ENCODE measurements at places on chromosomes 2 and 18.

DNA sequence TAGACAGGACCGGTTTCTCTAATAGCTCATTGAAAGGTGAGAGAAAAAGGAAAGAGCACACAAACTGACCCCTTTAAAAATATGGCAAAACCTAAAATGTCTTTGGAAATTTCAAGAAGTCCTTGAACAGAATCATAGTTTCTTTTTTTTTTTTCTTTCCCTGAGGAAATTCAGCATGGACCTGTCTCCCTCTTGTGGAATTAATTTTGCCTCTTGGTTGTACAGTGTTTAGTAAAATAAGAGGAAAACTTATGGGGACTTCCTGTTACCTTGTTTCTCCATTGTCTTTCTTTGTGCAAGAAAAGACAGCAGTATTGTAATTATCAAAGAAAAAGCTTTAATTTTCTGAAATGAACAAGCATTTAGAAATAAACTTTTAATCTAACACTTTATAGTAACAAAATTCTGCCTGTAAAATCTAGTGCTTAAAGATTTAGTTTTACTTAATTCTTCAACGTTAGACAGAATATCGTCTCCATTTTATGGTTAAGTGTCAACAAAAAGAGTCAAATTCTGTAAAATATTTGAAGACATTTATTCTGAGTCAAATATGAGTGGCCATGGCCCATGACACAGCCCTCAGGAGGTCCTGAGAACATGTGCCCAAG is 176.3 kb upstream of the NABP1 start:
- DNase-seq = no peak

DNA sequence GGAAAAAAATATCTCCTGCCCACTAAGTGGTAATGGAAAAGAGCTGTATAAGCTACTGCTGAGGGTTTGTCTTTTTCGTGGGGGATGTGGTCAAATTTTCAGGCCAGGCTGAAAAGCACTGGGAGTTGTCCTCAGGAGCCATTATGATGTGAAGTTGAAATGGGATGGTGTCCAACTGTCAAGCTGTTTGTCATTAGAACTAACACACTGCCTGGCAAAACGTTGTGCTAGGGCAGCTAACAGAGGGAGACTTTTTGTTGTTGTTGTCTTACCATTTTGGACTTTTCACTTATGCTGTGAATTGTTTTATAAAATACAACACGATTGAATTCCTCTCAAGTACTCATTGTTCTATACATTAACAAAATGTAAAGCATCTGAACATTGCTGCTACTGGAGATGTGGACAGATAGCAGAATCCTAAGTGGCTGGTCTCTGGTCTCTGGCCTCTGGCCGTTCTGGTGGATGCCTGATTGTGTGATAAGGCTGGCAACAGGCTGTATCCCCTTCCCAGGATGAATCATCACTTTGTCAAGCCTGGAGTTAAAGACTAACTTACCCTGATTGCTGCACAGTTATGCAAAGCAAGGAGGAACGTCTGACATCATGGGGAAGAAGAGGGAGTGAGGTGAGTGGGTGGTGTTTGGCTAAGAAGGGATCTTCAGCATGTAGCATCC is 2.3 kb downstream of the MYO1B start:
- no peak for DNase-seq

DNA sequence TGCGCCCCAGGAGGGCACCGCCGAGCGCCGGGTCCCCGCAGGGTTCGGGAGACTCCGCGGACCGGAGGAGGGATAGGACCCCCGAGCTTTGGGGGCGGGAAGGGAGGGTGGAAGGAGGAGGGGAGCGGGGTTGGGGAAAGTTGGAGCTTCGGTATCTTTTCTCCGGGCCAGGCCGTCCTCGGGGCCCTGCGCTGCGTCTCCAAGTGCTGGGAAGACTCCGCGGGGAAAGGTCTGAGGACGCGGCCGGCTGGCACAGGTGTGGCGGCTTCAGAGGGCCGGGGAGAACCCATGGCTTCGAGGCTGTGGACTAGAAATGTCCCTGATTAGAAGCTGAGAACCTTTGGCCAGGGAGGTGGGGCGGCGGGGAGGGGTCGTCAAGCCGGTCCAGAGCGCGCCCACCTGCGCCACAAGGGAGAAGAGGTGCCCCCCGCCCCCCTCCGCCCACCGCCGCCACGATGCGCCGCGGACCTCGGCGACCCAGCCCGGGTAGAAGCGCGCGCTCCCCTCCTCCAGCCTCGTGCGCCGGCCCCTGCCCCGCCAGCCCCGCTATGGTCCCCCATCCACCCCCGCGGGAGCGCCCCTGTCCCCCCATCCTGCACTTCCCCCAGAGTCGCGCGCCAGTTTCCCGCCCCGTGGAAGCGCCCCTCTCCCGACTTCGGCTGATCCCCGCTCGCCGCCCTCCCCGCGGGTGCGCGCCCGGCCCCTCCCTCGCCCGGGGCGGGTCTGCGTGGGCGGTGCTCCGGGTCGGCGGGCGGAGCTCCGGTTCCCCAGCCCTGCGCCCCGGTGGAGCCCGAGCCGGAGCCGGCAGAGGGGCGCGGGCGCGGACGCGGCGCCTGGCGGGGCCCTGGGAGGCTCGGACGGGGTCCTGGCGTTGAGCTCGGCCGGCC is at the start of gene SNTG2:
SNTG2 (plus strand) TSS at position 770 of the 887 bp plus-strand sequence. CDS start 148 bp downstream, outside the sequence.
- DNase-seq = peak; percentile 67

DNA sequence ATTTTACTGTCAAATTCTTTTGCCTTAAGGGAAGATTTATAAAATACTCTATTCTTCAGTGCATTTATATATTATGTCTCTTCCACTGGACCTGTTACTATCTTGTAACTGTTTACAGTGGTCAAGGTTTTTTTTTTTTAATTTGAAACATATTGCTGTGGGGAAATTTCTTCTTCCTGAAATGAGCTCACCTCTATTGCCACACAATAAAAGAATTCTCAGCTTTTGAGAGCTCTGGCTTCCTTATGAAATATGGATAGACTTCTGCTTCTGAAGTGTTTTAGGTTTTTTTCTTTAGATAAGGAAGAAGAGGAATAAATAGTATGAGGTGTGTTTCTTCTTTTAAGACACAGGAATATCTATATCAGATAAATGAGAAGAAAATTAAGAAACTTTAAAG is 7.7 kb downstream of the VRK2 start:
- no peak for DNase-seq

DNA sequence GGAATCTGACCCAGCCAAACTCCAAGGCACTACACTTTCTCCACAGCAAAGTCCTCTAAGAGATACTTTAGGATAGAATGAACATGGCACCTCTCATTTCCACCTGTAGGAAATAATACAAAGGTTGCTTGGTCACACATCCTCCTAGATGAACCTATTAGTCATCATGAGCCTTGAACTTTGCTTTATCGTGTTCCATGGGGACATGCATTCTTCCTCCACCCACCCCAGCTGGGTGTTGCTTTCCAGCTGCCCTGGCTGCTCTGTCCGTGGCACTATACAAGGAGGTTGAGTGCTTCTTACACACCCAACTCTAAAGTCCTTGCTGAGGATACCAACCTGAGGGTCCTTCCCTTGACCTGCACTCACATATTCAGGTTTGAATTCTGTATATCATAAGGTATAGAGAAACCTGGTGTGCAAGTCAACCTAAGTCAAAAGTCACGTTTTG is 52.7 kb downstream of the SPRED2 start:
- DNase-seq = no peak

GRCh38 chr2:3876685-3877084 is 173.3 kb downstream of the DCDC2C start:
- no peak for DNase-seq

GRCh38 chr2:30218338-30218713 is 13.0 kb upstream of the LBH start:
- DNase-seq = no peak

DNA sequence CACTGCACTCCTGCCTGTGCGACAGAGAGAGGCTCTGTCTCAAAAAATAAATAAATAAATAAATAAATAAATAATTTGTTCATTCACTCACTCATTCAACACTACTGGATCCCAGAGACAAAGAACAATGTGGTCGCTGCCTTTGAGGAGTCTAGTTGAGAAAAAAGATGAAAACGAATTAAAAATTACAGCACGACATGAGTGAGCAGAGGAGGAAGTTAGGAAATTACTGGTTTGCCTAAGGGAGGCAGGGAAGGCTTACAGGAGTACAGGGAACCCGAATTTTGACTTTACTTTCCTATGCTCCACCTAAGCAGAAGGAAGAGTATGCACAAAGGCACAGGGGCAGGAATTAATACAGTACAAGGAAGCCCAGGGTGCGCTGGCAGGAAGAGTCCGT is 4.2 kb upstream of the KCMF1 start:
- no peak for DNase-seq

GRCh38 chr2:205283736-205284270 is 398.5 kb upstream of the NRP2 start:
- no peak for DNase-seq

DNA sequence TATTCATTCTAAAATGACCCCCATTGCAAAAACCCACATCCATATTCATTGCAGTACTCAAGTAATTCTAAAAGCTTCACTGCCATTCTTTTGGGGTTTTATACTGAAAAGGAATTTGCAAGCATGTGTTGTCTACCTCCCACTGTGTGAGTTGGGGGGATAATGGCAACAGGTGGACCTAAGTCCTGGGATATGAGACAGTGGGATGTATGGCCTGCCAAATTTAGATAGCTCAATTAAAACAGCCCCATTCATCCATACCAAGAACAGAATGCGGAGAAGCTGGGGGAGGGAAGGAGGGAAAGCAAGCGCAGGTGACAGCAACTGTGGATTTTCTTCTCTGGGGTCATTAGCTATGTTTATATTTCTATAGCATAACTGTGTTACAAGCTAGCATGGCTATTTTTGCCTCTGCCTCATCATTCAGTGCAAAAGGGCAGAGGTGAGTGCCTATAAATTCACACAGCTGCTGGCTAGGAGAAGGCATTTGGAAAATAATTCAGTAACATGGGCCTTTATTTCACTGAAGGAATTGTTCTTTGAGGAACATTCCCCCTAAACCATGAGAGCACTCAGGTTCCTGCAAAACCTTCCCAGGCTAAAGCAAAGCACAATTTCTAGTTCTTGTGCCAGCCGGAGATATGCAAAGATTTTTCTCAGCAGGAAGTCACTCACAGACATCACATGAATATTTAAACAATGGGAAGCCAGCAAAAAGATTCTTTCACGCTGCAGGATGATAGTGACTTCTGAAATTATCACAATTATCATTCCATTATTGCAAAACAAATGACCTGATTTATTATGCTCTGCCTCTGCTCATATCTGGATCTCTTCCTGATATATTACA is 393.9 kb upstream of the ACVR2A start:
- no peak for DNase-seq

DNA sequence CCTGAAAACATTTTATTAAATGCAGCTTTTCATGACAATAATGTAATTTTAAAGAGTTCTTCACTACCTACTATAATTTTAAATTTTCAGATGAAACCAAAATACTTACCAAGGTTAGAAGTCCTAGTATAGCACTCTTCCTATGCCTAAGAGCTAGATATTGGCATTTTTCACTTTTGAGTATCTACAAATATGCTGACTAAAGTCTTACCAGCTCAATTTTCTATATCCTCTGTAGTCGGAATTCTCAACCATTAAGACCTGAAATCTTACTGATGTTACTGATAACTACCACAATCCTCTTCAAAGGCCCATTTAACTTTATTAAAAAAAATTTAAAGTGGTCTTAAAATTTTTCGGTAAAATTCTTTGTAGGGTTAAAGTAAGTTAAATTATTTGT is 32.0 kb downstream of the PREPL start:
- DNase-seq = no peak

DNA sequence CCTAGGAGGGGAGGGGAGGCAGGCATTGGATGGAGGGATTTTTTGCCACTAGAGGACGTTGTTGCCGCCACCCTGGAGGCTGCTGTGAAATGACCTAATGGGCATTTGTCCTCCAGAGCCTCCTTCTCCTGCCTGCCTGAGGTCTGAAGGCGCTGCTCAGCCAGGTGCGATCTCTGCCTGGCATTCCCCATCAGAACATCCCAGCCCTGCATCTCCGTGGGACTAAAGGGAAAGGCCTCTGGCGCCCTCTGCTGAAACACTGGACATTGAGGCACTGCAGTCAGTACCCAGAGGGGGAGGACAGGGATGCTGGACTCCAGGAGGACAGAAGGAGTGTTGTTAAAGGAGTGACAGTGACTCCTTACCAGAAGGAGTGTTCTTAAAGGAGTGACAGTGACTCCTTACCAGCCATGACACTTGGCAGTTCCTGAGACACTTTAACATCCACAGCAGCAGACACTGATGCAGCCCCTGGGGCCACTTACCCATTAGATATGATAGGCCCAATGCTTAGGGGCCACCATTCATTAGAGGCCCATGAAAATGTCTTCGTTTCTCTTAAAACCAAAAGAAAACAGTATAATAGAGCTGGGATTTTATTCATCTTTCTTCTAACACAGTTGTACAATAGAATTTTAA is 17.0 kb downstream of the THNSL2 start:
- DNase-seq = no peak

GRCh38 chr18:384897-385296 is 115.6 kb downstream of the COLEC12 start:
- DNase-seq = no peak

GRCh38 chr2:238231251-238231793 is 8.5 kb downstream of the HES6 start:
- no peak for DNase-seq

- no peak for DNase-seq
Observed at GRCh38 chr18:32351032-32351431, 119.7 kb downstream of the GAREM1 start.

- DNase-seq = no peak
Observed at GRCh38 chr2:146366276-146366675, 1478.6 kb upstream of the ACVR2A start.

DNA sequence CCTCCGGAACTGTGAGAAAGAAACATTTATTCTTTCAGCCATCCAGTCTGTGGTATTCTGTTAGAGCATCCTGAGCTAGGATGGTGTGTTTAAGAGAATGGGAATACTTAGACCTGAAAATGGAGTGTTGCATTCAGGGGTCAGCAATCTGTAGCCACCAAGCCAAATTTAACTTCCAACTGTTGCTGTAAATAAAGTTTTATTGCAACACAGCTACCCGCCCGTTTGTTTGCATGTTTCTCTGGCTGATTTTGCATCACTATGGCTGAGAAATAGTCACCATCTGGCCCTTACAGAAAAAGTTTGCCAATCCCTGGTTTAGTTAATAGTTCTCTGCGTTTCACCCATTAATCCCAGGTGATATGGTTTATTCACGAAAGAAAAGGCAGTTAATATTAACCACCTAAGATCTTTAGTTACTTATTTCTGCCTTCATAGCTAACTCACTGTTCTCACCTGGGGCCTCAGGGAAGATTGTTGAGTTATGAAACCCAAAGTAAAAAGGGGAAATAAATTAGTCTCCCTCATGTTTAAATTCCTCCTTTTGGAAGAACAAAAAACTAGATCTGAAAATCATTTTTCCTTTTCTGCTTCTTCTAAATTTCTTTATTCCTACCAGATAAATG is 9.5 kb upstream of the CYS1 start:
- no peak for DNase-seq

DNA sequence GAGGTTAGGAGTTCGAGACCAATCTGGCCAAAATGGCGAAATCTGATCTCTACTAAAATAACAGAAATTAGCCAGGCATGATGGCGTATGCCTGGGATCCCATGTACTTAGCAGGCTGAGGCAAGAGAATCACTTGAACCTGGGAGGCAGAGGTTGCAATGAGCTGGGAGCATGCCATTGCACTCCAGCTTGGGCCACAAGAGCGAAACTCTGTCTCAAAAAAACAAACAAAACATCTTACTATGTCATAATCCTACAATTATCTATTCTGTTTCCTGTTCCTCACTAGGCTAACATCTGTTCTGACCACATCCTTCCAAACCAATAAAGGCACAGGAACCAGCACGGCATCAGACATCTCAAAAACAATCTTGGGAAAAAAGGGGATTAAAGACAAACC is 361.8 kb upstream of the UBE2E3 start:
- DNase-seq = no peak

GRCh38 chr2:17940091-17940630 is 61.7 kb downstream of the KCNS3 start:
- DNase-seq = no peak

Measured in NCI-H187 (cell line).